Gastroesophageal sphincter (tissue), 4 donors: ENCODE measurements at places on chromosomes 13 and 19. TPM values are rescaled to one million over a fixed set of nuclear protein-coding genes. Genes with fewer than 3 reads are reported as not detected.

Gene ZNF549
- total RNA-seq: 6.0 TPM

Gene PTPRH
- total RNA-seq: 0.54 TPM

Gene ZNF226
- 25.4 TPM for total RNA-seq

Gene DCT
- total RNA-seq: 0.31 TPM

Gene SDHAF1
- 49.3 TPM for total RNA-seq

Gene TUBA3C
- not detected for total RNA-seq

Gene RNF17
- not detected for total RNA-seq
